CD8-positive, alpha-beta memory T cell (primary cell): ENCODE measurements at places on chromosomes 4 and X.

DNA sequence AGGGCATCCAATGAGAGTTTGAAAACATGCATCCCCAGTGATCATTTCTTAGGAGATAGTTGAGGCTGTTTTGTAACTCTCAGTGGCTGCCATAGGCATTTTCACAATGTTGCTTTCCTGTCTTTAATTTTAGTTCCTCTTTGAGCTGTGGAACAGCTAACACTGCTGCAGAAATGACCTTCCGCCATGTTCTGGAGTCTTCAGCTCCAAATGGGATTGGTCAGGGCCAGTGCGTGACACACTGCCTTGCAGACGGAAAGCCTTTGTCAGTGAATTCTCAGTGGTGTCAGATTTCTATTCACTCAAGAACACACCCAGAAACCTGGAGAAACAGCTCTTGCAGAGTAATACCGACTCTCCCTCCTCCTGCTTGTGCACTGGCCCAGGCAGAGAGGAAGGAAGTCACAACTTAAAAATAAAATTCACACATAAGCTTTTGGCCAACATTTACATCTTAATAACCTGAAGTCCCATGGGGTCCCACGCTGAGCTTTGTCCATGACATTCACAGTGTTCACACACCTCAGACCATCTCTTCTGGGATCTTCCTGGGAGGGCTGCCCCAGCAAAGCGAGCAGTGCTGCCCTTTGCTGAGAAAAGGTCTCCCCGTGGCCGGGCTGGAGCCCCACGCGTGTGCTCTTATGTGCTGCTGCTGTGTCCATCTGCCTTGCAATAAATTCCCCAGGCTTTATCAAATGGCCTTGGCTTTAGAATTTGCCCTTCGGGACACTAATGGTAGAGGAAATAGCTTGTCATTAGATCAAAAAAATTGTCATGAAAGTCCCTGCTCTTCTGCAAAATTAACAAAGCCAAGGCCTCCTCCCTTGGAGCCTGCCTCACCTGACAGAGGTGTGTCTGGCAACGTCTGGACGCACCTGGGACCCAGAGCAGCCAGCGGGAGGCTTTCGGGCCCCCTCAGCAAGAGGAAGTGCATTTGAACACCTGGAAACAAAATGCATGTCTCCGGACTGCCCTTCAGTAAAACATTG lies 126.8 kb downstream of the IRF2 start:
- no peak for DNase-seq

- DNase-seq, result no peak
Observed at GRCh38 chr4:86975927-86976326, 41.1 kb downstream of the AFF1 start.

DNA sequence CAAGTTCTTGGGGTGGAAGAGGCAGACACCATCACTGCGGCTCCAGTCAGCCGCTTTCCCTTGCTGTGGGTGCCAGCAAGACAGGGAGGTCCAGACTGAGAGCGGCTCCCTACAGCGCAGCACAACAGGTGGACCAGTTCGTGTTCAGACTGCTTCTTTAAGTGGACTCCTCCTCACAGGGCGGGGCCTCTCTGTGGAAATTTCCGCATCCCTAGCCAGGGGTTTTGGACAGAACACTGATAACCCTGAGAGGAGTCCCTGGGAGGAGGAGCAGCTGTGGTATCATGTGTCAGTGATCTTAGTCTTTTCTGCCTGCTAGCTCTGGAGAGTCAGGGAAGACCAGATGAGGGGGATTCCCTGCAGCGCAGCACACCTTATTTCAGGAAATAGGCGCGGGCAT lies 48.5 kb downstream of the MAGEC2 start:
- DNase-seq, result no peak

- DNase-seq, result peak; percentile 68
Observed at GRCh38 chr4:145179281-145179860, 1.0 kb downstream of the OTUD4 start.

- DNase-seq, result no peak
Observed at GRCh38 chr4:10762561-10762960, 78.0 kb upstream of the CLNK start.

GRCh38 chr4:824461-825062 lies 1.4 kb downstream of the CPLX1 start:
- DNase-seq, result no peak

DNA sequence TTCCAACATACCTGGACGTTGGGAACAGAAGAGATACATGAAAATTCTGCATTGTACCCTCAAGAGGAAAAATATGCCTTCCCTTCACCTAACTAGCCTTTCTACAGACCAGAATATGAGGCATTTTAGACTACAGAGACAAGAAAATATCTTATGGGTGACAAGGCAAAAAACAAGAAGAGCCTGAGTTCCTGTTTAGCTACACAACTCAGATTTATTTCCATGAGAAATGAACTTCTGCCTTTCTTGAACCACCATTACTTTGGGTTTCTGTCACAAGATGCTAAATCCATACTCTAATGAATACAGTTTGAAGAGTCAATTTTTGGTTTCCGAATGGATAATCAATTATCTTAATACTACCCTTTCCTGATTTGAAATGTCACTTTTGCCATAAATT lies 18.7 kb downstream of the RCHY1 start:
- no peak for DNase-seq

DNA sequence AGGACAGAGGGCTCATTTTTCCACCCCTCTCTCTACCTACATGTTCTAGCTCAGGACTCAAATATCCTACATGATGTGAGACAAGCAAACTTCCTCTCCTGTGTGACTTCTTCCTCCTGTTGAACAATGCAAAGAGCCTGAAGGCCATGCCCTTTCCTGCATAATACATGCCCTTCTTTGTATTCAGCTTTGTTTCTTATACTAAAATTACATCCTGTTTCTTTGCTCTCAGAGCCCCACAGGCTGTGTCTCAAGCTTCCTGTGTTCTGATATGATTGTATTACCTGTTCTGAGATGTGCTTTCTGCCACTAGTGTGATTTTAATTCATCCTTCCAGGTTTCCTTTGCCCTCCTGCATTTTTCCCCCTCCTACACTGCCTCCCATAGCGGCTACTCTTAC lies 166.4 kb upstream of the AFF2 start:
- no peak for DNase-seq

GRCh38 chr4:77728420-77728819 lies 90.7 kb downstream of the CNOT6L start:
- no peak for DNase-seq

GRCh38 chr4:145047151-145047550 lies 50.8 kb downstream of the ANAPC10 start:
- DNase-seq, result no peak

DNA sequence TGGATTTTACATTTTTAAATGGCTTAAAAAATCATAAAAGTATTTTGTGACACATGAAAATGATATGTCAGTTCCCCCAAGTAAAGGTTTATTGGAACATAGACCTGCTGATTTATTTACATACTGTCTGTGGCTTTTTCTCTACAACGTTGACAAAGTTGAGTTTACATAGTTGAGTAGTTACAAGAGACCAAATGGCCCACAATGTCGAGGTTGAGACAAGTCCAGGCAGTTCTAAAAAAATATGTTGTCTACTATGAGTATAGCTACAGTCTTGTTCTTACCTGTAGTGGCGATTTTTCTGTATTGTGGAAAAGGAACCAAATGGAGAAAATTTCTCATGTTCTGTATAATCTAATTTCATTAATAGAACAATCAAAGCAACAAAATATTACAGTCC lies 163.2 kb downstream of the FRAS1 start:
- no peak for DNase-seq

- no peak for DNase-seq
Observed at GRCh38 chr4:157151711-157152110, 68.8 kb upstream of the GRIA2 start.

GRCh38 chrX:21974011-21974385 lies 33.5 kb downstream of the SMS start:
- DNase-seq, result no peak

- DNase-seq, result no peak
Observed at GRCh38 chr4:149223659-149224058, 592.0 kb downstream of the IQCM start.

DNA sequence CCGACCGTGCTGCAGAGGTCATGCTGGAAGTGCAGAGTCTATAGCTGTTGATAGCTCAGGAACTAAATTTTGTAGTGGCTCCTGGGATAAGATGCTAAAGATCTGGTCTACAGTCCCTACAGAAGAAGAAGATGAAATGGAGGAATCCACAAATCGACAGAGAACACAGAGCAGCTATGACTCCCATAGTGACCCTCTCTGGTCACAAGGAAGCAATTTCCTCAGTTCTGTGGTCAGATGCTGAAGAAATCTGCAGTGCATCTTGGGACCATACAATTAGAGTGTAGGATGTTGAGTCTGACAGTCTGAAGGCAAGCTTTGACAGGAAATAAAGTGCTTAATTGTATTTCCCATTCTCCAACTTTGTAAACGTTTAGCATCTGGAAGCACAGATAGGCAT lies 8.8 kb downstream of the MANBA start:
- DNase-seq, result no peak

- DNase-seq, result no peak
Observed at GRCh38 chr4:175282407-175282806, 364.2 kb downstream of the ADAM29 start.

DNA sequence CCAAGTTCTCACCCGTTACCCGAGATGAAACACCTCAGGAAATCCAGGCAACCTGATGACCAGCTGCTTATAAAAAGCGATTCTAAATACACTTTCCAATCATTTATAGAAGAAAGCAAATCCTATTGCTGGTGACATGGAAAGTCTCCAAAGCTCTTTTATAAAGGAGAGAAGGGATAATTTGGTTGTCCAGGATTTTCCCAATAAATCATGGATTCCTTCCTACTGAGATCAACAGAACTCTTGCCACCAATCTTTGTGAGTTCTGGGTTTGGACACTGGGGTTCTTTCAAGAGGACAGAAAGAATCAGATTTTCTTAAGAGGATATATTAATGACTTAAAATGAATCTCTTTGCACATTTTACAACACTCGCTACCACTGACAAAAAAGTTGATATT lies 24.7 kb upstream of the SOD3 start:
- DNase-seq, result no peak

DNA sequence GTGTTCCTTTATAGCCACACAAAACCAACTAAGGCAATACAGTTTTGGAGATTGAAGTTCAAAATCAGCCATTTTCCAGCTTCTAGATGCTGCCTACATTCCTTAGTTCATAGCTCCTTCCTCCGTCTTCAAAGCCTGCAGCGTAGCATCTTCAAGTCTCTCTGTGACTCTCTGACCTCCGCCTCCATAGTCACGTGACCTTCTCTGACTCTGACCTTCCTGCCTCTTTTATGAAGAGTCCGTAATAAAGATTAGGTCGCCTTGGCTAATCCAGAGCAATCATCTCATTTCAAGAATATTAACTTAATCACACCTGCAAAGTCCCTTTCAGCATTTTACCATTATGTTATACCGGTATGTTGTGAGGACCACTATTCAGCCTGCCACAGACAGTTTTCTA lies 60.4 kb downstream of the ZCCHC12 start:
- DNase-seq, result no peak

GRCh38 chrX:133544115-133544514 lies 128.8 kb upstream of the GPC4 start:
- DNase-seq, result no peak

DNA sequence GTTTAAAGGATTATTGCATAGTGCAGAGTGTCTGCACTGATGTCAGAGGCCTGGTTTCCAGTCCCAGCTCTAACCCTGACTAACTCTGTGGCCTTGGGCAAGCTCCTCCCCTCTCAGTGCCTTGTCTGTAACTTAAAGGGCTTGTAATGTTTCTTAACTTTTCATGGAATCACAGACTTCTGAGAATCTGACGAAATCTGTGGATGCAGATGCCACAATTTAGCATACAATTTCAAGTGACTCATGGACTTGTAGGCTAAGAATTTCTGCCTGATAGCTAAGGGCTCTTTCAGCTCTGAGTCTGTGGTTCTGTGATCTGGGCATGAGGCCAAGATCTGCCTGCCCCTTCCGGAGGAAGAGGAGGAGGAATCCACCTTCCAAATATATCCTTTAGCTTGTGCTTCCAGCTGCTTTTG lies 236.9 kb downstream of the AR start:
- DNase-seq, result no peak

GRCh38 chr4:187732524-187732923 lies 263.0 kb upstream of the ZFP42 start:
- DNase-seq, result no peak

DNA sequence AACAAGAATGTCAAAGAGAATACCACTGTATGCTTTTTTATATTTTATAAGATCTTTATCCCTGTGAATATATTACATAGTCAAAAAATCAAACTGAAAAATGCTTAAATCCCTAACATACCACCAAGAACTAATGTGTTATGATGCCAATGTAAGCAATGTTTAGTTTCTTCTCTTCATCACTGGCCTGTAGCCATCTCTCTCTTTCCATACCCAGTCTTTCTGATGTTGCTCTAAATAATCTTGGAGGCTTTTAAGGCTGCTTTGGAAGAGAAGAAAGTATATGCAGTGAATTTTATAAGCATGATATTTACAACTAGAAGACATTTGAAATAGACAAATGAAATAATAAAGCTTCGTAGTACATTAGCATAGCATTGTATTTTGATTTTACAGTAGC lies 82.9 kb downstream of the NFKB1 start:
- DNase-seq, result no peak

DNA sequence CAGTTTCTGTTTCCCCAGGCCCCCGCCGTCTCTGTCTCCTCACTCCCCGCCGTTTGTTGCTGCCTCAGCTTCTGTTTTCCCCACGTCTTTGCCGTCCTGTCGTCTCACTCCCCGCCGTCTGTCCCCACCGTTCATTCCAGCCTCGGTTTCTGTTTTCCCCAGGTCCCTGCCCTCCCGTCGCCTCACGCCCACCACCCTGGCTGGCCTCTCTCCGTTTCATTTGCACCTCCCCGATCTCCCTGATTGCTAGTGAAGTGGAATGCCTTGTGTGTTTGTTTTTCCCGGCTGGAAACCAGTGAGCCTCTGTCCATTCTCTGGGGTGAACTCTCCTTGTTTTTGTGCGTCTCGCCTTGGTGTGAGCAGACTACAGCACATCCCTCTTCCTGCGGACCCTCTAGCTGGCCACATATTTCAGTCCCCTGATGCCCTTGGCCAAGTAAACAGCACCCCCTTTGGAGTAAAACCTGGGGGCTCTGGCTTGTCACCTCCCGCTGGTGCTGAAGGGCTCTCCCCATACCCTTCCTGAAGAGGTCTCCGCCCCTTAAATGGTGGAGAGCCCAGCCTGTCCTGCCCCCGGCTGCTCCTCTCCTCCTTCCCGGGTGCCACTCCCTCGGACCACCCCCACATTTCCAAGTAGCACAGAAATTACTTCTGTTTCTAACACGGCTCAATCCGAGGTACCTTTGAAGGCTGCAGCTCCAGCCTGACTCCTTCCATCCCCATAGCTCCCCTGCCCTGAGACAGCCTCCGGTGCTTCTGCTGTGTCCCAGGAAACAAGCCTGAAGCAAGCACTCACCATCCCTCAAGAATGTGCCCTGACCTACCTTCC lies 13.2 kb downstream of the TMEM175 start:
- DNase-seq, result peak; percentile 33

- no peak for DNase-seq
Observed at GRCh38 chrX:9476810-9477575, 12.1 kb downstream of the TBL1X start.

- no peak for DNase-seq
Observed at GRCh38 chr4:71261633-71262121, 77.1 kb upstream of the SLC4A4 start.

- no peak for DNase-seq
Observed at GRCh38 chr4:141140391-141141200, 7.3 kb upstream of the RNF150 start.

GRCh38 chr4:2934813-2935761 lies 28.1 kb downstream of the NOP14 start:
- DNase-seq, result peak; percentile 97

- DNase-seq, result no peak
Observed at GRCh38 chr4:114205261-114205660, 225.8 kb upstream of the ARSJ start.
